Cerebellar nuclear complex (tissue), 1 donor: ENCODE measurements at places on chromosomes 13 and 19.

DNA sequence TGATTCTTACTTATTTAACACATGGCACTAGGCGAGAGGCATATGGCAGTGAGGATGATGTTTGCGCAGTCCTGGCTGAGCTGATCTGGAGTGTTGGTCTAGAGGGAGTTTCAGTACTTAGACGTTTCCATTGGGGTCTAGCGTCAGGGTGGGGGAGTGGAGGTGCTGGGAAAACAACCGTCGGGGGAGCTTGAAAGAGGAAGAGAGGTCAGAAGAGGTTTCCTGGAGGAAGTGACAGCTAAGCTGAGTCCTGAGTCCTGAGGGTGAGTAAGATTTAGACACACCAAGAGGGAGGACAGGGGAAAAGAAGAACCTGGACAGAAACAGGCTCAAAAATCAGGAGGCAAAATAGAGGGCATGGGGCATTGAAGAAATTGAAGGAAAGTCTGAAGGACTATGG is 81.4 kb downstream of the ALOX5AP start:
- no peak for DNase-seq

GRCh38 chr13:77338961-77339401 is 12.1 kb upstream of the MYCBP2 start:
- no peak for DNase-seq

- DNase-seq, result no peak
Measured at GRCh38 chr13:53012707-53013106, 15.9 kb upstream of the OLFM4 start.

DNA sequence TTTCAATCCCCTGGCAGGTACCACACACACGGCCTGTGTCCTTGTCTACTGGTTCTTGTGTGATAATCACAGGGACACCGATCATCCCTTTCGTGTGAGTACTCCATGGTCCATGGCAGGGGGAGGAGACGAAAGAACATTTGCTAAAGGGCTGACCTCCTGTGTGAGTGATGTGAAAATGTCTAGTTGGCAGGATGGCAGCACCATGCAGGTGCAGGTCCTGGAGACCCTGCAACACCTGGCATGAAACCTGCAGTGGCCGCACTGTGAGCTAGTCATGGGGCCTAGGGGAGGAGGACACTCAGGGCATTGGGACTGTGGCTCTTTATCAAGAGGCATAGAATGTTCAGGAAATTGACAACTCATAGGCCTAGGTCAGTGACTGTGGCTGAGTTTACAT is 22.9 kb upstream of the LGALS14 start:
- DNase-seq, result no peak

GRCh38 chr13:31885994-31886393 is 145.6 kb upstream of the FRY start:
- no peak for DNase-seq

DNA sequence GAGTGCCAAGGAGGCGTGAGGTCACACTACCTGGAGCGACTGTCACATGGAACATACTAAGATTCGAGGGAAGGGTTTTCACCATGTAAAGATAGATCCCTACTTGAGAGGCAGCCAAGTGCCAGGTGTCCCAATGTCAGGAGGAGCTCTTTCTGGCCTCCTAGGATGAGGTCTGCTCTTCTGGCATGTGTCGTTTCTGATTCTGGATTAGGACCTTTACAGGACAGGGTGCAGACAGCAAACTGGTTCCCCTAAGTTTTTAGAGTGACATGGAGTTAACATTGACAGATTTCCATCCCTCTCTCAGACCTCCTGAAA is 75.3 kb downstream of the ZNF536 start:
- DNase-seq, result no peak

DNA sequence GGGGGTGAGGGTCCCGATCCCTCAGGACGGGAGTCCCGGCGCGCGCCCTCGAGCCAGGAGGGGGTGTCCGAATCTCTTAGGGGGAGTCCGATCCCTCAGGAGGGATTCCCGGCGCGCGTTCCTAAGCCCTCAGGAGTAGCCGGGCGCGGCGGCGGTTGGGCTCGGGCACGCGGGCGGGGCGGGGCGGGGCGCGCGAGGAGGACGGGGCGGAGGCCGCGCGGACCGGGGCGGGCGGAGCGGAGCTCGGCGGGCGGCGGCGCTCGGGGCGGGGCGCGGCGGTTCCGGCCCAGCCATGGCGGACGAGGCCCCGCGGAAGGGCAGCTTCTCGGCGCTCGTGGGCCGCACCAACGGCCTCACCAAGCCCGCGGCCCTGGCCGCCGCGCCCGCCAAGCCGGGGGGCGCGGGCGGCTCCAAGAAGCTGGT is at the start of gene CUL4A:
Gene CUL4A (plus strand): TSS at position 278 of the 423 bp plus-strand sequence. CDS start 15 bp downstream, at position 293.
- no peak for DNase-seq
